ENCODE measurements at places on chromosomes 3 and 15. TPM values are rescaled to one million over a fixed set of nuclear protein-coding genes. Genes with fewer than 3 reads are reported as not detected.

GRCh38 chr3:144760831-144761230, 789.2 kb downstream of the DIPK2A start:
- DNase-seq = no peak

DNA sequence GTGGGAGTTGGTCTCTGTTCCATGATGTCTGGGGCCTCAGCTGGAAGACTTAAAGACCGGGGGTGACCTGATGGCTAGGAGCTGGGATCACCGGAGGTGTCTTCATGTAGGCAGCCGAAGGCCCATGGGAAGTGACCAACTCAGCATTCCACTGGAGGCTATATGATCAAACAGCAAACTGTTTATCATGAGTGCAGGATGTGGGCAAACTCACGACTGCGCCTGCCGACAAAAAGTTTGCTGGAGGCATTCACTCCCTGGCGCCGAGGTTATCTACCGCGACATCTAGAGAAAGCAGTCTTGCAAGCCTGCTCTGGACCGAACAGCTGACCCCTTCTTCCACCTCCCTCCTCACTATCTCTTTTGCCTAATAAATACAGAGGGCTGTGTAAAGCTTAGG, 62.7 kb upstream of the NR2C2 start:
- no peak for DNase-seq

- no peak for DNase-seq
Observed at GRCh38 chr15:49964551-49964950, 154.5 kb downstream of the ATP8B4 start.

GRCh38 chr15:41022487-41023090, 69.3 kb downstream of the CHAC1 start:
- peak; percentile 55 for DNase-seq

GRCh38 chr15:90582553-90582952, 52.8 kb downstream of the CRTC3 start:
- DNase-seq = no peak

DNA sequence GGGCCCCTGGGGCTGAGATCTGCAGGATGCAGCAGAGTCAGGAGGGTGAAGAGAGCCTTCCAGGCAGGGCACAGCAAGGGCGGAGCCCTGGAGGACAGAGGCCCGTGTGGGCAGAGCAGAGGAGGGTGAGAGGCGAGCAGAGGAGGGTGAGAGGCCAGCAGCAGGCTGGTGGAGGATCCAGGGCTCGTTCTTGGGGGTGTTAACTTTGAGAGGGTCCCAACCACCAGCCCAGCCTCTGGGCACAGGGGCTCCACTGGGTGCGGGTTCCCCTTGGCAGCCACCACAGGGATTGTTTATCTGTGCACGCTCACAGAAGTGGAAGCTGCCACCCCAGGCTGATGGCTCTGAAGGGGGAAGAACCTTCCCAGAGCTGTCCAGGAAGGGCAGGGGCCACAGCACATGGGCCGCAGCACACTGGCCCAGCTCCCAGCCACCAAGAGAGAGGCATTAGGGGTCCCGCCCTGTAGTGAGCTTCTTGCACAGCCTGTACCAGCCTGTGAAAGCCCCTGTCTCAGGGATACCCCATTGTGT, 9.3 kb upstream of the PLXND1 start:
- DNase-seq = no peak

DNA sequence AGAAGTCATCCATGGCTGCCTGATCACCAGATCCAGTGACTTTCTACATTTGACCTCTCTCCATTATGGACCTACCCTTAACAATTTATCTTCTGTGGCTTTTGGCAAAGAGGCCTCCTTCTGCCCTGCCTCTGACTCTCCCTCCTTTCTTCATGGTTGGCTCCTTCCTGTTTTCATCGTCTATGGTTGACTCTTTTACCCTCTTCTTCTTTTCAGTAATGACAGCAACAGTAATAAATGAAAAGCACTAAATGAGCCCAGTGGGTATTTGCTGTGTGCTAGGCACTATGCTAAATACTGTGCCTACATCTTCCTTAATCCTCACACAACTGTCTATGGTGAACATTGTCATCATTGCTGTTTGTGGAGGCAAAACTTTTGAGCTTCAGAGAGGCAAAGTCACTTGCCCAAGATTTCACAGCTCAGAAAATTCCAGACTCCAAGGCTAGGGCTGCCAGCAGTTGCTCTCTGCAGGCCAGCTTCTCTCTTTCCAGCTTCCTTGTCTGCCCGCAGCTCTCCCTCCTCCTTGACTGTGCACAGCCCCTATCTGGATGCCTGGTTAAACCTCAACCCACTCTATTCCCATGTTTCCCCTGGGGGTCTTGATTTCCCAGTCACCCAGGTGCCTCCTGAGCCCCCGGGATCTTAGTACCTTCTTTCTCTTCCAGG, 24.6 kb downstream of the ITPR1 start:
- DNase-seq = no peak

- DNase-seq = no peak
Observed at GRCh38 chr3:169120928-169121327, 542.6 kb downstream of the MECOM start.

GRCh38 chr3:18740631-18741583, 315.8 kb upstream of the SATB1 start:
- peak; percentile 76 for DNase-seq

GRCh38 chr15:38274135-38274534, 21.5 kb downstream of the SPRED1 start:
- peak; percentile 22 for DNase-seq

DNA sequence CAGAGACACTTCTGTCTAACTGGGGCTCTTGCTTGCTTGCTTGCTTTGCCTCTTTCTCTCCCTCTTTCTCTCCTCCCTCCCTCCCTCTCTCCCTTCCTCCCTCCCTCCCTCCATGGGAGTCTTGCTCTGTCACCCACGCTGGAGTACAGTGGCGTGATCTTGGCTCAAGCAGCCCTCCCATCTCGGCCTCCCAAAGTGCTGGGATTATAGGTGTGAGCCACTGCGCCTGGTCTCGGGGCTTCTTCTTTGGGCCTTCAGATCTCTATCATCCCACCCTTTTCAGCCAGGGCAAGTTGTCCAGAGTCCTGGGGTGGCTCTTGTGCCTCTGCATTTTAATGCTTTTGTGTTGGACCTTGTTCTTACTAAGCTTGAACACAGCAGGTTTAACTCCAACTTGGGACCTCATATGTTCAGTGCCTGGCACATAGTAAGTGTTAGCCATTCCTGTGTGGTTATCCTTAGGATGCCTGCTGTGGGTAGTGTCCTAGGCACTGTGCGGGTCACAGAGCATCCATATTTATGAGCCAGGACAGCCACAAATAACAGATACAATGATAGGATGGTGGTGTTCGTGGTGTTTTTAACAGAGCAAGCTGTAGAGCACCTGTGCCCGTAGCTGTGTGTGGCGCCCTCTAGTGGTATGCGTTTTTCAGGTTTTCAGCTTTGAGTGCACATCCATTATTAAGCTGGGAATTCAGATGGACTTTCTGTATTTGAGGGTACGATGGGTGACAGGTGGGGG, 75.1 kb downstream of the CCK start:
- peak; percentile 84 for DNase-seq

DNA sequence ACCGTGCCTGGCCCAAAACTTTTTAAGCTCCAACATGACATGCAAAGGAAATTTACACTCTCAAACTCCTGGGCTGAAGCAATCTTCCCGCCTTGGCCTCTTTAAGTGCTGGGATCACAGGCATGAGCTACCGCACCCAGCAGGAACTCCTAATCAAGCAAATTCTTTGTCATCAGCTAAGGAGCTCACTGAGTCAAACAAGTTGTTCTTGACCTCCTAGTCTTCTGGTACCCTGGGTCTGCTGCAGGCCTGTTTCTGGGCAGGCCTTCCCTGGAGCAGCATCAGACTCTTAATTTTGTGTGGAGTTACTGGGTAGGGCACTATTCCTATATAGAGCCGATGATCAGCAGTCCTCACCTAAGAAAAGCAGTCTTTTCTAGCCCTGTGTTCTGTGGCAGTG, 68.4 kb upstream of the FLNB start:
- no peak for DNase-seq

GRCh38 chr3:70832834-70833205, 520.4 kb upstream of the MDFIC2 start:
- no peak for DNase-seq

GRCh38 chr3:50542177-50543034, 25.1 kb downstream of the C3orf18 start:
- peak; percentile 56 for DNase-seq

- DNase-seq = no peak
Observed at GRCh38 chr15:73176598-73176997, 124.3 kb downstream of the NEO1 start.

DNA sequence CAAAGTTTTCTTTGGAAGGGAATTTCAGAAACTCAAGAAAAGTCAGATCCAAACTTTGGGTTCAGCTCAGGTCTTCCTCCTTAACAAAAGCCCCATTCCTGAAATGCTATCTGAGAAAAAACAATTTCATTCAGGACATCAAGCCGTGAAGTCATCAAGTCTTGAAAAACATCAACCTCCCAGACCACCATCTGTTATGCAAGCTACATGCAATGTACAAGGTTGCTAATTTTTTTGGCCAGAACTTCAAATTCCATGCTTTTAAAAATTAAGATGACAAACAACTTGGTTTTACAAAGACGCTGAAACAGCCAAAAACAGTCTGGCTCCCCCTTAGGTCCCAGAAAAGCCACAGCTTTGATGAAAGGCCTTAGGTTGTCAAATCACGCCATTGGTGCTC, 53.9 kb upstream of the WNT5A start:
- no peak for DNase-seq

GRCh38 chr3:156160647-156161046, 40.3 kb downstream of the KCNAB1 start:
- no peak for DNase-seq

DNA sequence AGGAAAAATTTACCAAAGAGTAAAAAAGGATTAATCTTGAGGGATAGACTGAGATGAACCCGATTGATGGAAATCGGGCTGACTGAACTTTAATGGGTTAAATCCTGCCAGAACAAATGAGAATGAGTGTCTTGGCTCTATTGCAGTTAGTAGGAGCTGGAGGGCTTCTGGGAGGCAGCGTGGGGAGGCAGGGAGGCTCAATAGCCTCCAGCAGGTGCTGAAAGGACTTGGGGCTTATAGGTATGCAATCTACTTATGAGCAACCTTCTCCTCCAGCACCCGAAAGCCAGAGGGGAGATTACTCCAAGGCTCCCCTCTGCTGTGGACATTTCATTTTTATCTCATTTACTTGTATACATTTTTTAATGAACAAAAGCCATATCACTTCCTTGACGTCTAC, 1.0 kb upstream of the CRYBG3 start:
- no peak for DNase-seq

DNA sequence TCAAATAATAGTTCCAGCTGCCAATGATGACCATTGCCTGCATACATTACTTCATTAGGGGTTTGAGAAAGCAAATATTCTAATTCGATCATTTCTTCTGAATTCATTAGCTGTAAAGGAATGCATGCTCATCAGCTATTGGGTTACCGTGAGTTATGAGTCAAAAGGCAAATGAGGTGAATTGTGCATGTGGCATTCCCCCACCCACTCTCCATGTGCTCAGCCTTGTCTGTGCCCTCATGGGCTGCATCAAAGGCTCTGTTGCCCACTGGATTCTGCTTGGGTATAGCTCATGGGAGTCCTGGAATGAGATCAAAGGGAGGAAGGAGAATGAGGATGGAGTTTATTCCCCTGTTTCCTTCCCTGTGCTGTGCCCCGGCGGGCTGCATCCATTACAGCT, 99.3 kb upstream of the CHRNA7 start:
- DNase-seq = no peak

DNA sequence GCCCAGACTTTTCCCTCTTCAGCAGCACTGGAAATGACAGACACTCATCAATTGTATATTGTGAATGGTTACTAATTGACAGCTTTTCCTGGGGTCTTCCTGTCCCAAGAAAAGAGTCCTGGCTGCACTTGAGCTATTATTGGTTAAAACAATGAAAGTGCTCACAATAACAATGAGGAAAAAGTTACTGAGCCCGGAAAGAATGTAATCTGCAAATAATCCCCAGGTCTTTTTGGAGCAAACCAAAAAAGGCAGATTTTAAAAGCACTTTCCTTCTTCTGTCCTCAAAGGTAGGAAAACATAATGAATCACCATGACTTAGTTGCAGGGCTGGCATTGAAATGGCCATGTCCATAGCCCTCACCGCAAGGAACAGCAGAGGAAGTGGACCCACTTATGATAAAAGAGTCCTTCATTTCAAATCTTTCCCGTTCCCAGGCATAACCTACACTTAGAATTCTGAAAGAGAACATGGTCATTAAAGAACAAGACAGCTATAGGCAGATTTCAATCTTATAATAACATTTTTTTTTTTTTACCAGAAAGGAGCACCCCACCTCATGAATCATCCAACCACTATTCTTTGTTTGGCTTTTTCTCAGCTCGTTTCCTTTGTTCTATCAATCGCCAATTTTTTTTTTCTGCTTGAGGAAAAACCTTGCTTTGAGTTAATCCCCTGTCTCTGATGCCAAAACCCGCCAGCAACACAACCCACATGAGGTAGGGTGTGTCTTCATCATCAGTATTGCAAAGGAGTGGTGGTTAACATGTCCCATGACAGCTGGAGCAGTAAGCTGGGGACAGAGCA, 35.5 kb upstream of the ATP1B3 start:
- DNase-seq = no peak

- peak; percentile 56 for DNase-seq
Observed at GRCh38 chr3:187063286-187064121, 75.8 kb downstream of the RPL39L start.

- DNase-seq = no peak
Observed at GRCh38 chr3:149314807-149315578, 18.4 kb downstream of the TM4SF18 start.

GRCh38 chr3:30848087-30848779, 46.2 kb downstream of the GADL1 start:
- no peak for DNase-seq

RAMAC gene
- 24.0 TPM for total RNA-seq

GOLGA6L4 gene
- total RNA-seq = 3.3 TPM

MANF gene
- 98.6 TPM for total RNA-seq

CHRNA5 gene
- total RNA-seq = 9.1 TPM

SPSB4 gene
- not detected for total RNA-seq

LINGO1 gene
- not detected for total RNA-seq

ITPKA gene
- not detected for total RNA-seq

BCL2A1 gene
- total RNA-seq = 2.3 TPM

STXBP5L gene
- total RNA-seq = 10.1 TPM

EIF1B gene
- 65.0 TPM for total RNA-seq

CRABP1 gene
- not detected for total RNA-seq

COL6A5 gene
- total RNA-seq = not detected

C2CD4A gene
- total RNA-seq = not detected

TEX55 gene
- not detected for total RNA-seq

SLC24A5 gene
- total RNA-seq = not detected
